MV-4-11 (cell line): ENCODE measurements at places on chromosomes 7 and 10.
A peak's percentile ranks its signal among the peaks of the same experiment; 100 is the strongest.

DNA sequence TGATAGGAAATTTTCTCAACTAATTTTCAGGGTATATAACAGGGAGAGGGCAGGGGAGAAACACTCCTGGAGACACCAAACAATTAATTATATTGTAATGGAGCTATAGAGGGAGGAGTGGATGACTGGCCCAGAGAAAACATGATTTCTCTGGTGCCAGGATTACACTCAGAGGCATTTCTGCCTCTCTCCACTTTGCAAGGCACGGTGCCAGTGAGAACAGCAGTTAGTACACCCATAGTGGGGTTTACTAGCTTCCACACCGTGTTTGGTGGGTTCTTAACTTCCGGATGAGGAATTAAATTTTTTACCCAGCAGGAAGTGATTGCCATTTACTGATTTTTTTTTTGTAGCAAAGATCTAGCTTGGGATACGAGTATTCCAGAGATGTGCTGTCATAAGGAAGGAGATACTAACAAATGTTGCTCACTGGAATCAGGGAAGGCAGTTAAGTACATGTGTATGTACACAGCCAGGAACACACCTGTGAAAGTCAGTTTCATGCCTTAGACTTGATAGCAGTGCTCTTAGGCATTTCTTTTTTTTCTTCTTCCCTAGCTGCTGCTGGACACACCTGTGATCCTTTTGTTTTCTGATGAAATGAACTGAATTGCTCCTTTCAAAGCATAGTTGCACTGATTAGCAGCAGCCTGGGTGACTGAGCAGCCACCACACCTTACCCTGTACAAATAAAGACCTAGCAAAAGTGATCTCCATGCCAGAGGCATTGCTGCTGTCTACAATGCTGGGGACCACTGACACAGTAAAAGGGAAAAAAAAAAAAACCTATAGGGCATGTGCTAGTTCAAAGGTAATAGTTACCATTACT lies 58.1 kb downstream of the POLL start:
- DNase-seq: no peak

DNA sequence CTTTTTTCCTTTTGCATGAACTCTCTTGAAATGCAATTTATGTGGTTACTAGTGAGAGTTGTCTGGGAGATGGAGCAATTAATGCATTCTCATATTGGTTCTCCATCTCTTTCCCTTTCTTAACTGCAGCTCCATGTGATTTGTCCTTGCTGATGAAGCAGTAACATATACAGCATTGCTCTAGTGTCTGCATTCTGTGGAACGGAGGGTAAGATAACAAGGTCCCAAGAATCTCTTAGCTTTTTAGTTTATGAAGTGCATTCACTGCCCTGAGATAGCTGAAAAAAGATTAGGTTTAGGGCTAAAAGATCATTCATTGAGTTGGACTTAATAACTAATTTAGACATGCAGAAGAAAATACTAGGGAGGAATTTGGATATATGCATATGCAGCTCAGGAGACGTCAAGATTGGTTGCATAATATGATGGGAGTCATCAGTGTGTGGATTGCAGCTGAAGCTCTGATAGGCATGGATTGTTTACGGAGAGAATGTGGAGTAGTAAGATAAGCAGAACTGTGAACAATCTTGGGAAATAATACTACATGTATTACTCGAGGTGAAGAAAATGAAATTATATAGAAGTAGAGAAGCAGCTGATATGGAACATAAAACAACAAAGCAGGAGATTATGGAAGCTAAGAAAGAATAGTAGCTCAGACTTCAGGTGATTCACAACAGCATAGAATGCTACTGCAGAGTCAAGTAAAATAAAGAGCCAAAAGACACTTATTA lies 404.7 kb downstream of the ARL4A start:
- DNase-seq: no peak

DNA sequence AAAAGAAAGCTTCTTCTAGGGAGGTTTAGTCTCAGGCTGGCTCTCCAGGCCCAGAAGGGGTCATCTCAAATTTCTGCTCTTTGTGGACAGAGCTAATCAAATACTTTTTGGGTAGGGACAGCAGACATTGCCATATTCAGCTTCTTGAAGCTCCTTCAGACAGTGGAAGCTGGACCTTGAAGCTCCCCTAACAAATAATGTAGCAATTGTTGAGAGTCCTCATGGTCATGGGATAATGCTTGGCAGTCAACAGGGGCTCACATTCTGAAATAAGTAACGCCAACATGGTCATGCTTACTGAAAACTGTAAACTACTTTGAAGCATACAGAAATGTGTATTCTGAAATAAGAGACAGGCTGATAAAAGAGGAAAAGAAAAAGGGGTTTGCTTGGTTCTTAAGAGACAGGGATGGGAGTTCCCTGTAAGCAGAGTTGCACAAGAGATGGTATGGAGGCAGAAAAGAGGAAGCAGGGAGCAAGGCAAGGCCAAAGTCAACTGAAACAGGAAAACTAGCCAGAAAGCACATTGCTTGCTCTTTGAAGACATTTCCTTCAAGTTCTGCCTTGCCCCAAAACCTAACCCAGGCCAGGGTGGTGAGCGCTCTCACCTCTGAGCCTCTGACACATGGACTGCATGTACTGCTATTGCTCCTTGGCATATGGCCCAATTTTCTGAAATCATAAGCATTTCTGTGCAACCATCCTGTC lies 53.1 kb upstream of the KMT2E start:
- peak; percentile 99 for DNase-seq

GRCh38 chr7:114255404-114255841 lies 159.2 kb upstream of the FOXP2 start:
- no peak for DNase-seq

DNA sequence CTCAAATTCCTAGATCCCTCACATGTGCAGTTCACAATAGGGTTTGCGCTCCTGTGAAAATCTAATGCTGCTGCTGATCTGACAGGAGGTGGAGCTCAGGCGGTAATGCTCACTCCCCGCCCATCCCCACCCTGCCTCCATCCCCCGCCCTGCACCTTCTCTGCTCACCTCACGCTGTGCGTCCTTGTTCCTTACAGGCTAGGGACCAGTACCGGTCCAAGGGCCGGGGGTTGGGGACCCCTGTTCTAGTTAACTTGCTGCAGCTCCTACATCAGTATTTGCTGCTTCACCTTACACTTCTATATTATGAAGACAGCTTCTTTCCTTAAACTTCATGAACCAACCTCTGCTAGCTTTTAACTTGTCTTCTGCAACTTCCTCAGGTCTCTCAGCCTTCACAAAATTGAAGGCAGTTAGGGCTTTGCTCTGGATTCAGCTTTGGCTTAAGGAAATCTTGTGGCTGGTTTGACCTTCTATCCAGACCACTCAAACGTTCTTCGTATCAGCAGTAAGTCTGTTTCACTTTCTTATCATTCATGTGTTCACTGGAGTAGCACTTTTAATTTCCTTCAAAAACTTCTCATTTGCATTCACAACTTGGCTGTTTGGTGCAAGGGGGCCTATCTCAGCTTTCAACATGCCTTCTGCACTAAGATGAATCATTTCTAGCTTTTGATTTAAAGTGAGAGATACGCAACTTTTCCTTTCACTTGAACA lies 1.7 kb upstream of the TNKS2 start:
- peak; percentile 14 for DNase-seq

DNA sequence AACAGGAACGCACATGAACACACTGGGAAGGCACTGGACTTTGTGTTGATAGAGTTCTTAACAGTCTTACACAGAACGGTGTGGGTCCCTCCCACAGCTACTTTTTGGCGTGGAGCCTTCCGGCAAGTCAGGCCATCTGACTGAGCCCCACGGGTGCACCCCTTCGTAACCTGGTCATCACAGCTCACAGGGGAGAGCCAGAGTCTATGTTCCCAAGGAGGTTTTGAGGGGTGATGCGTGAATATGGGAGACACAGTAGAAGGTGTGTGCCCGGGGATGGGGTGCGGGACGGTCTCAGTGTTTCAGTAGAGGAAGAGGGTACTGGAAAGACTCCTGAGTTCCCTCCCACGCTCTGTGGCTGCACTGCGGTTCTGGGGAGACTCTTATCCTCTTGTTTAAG lies 291.7 kb downstream of the DNAJB6 start:
- no peak for DNase-seq

DNA sequence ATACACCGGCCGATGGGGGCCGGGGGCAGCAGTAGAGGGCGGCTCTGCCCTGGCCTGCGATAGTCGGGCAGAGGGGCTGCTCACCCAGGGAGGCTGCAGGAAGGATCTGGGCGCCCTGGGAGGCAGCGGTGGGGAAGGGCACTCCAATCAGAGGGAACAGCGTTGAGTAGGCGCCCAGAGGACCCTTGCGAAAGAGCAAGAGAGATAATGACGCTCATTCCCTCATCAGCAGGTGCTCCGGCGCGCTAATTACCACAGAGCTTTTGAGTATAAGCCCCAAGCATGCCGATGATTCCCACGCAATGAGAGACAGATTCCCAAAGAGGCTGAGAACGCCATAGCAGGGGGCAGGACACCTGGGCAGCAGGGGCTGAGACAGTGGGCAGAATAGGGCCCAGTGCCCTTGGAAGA lies 215.3 kb downstream of the MAD1L1 start:
- no peak for DNase-seq

GRCh38 chr10:132965411-132966057 lies 23.2 kb upstream of the CFAP46 start:
- DNase-seq: no peak

GRCh38 chr7:8210845-8211724 lies 50.9 kb downstream of the ICA1 start:
- DNase-seq: no peak
